ENCODE measurements at places on chromosomes 6 and 20. TPM values are rescaled to one million over a fixed set of nuclear protein-coding genes. Genes with fewer than 3 reads are reported as not detected.

DNA sequence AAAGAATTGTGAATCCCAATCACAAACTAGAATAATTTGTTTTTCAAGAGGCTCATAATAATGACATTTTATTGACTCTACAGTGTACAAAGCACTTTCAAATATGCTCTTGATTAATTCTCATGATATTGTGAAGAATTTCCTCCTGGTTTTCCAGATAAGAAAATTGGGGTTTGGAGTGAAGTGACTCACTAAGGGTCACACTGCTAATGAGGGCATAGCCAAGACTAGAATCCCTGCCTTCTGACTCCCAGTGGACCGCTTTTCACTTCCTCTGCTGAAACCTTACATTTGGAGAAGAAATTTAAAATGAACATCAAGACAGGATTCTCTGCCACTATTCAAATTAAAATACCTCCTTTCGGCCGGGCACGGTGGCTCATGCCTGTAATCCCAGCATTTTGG is 38.3 kb upstream of the LTV1 start:
- DNase-seq, result no peak

DNA sequence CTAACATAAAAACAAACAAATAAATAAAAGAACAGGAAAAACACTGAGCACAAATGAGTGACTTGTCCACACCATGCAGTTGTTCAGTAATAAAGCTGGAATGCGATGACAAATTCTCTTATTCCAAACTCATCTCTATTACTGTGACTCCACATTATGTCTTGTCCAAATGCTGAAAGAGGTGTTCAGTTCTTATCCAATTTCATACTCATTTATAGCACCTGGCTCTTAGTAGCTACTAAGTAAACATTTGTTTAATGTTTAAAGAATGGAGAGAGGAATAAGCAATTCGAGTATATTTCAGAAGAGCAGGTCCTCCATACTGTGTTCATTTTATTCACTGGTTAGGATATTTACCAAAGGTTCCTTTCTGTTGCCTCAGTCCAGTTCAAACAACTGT is 439.0 kb upstream of the JAG1 start:
- peak; percentile 3 for DNase-seq

- DNase-seq, result no peak
Measured at GRCh38 chr6:24927985-24928745, 7.6 kb downstream of the RIPOR2 start.

DNA sequence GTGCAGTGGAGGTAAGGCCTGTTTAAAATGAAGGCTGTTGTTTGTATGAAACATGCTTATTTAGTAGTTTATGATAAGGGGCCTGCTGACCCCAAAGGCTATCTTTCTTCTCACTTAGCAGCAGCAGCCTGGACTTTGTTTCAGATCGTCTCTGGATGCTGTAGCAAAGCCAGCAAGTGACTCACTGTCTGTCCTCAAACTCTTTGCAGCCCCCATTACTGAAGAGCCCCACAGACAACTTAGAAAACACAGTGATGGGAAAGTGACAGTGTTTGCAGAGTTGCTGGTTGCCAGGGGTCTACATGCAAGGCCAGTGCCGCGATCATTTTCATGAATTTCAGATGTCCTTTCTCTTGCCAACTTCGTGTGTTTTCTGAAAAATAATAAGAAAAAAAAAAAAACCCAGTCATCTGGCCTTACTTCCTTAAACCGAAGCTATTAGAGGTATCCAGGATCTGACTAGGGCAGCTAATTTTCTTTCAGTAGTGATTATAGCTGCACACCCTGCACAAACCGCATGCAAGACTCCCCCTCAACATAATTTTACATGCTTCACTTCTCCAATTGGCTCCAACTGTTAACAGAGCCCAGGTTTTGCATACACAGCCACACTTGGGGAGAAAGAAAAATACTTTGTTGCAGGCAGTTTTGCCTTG is 11.6 kb upstream of the F13A1 start:
- no peak for DNase-seq

DNA sequence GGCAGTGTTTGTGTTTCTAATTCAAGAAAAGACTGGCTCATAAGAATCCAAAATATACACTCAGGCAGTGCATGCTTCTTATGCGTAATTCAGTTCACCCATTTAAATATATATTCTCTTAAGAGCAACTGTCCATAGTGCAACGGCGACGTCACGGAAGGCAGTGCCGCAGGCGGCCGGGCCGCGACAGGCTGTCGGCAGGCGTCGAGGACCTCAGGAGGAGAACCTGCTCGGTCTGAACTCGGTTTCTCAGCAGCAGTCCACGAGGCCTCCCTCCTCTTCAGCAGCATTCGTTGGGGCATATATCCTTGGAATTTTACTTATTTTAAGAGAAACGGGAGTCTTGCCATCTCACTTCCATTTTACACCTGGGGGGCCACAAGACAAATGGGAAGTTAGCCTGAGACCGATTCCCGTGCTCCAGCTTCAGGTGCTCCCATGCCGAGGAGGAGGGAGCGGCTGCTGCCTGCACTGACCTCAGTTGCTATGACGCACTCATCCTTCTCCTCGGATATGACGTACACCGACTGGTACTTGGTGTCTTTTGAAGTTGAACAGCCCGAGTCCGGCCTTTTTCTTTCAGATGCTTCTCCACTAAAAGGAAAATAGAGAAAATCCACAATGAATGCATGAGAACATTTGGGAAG is 8.2 kb downstream of the DLL1 start:
- no peak for DNase-seq

GRCh38 chr6:130322673-130323268 is 43.0 kb upstream of the TMEM200A start:
- DNase-seq, result peak; percentile 72

Gene SPDEF
- 59.6 TPM for total RNA-seq

Gene CST4
- total RNA-seq, result not detected

DNA sequence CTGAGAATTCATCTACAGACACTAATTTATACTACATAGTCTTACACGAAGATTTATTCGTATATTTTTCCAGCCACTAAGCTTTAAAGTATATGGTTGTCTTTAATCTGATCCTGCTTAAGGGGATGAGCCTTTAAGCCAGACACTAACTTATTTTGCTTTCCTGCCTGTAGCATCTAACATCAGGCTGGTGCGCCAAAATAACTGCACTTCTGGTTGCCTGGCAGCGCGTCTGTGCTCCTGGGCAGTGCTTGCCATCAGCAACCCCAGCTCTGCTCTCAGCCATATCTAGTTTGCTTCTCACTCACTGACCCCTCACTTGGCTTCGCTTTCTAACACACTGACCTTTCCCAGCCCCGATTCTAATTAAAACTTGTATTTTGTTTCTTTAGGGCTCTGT is 21.8 kb downstream of the HMGCLL1 start:
- DNase-seq, result no peak

Gene ZSCAN23
- total RNA-seq, result 1.1 TPM

Gene NHLRC1
- 1.6 TPM for total RNA-seq

Gene SNRPB
- total RNA-seq, result 692 TPM

DNA sequence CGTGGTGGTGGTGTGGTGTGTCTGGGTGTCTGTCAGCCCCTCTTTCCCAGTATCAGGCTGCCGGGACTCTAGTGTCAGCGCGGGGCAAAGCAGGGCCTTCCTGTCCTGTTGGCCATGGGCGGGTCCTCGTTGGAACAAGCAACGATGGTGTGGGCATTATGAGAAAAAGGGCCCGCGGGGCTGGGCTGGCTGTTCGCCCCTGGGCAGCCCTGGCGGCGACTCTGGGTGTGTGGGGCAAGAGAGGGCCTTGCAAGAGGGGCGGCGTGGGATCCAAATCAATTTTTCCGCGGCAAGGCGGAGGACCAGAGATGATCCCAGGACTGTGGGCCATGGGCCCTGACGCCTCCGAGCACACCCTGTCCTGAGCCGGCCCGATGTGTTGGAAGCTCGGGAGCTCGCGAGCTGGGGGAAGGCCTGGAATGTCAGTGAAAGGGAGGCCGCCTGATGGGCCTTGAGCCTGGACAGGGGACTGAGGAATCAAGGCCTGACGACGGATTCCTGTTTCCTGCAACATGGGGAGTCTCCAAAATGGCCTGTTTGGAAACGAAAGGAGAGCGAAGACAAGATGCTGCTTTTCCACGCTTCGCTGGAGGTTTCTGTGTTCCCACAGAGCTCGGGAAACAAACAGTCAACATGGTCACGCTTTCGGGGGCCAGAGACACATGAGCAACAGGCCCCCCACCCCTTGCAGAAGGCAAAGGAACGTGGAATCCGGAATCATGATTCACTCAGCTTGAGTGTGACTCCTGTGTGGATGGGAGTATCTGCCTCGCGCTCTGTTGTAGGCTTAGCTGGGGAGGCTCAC is 364.7 kb upstream of the DEFB115 start:
- DNase-seq, result no peak

Gene STXBP5
- total RNA-seq, result 15.1 TPM

Gene BCAS4
- total RNA-seq, result 4.4 TPM

DNA sequence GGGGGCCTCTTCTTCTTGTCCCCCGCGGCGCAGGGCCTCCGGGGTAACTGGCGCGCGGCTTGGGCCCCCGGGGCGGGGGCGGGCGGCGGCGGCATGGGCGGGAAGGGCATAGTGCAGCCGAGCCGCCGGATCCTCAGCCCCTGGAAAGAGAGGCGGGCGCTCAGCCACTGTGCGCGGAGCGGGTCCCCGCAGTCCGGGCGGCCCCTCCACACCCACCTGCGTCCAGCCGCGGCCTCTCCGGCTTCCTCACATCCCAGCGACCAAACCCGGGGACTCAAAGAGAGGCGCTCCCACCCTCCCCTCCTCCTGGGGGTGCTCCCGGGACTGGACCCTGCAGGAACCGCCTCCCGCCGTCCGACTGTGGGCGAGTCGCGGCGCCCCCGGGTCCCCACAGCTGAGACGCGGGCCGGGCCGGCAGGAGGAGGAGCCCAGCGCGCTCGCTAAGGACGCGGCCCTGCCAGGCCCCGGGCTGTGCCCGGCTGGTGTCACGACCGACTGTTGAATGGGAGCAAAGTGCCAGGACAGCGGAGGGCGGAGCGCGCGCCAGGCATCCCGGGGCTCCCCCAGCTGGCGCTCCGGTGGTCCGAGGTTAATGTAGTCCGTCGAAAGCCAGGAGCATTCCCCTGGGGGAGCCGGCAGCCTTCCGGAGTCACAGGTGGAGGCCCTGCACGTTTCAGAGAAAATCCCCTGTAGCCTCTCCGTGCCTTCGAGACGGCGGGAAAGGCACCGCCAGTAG is at the start of gene PRR18:
PRR18 (minus strand) TSS at position 360 of the 736 bp plus-strand sequence; CDS start at position 110, 250 bp downstream.
- no peak for DNase-seq

GRCh38 chr6:142874676-142875075 is 70.3 kb downstream of the HIVEP2 start:
- DNase-seq, result peak; percentile 40

Gene TUBB2B
- total RNA-seq, result 2.5 TPM

DNA sequence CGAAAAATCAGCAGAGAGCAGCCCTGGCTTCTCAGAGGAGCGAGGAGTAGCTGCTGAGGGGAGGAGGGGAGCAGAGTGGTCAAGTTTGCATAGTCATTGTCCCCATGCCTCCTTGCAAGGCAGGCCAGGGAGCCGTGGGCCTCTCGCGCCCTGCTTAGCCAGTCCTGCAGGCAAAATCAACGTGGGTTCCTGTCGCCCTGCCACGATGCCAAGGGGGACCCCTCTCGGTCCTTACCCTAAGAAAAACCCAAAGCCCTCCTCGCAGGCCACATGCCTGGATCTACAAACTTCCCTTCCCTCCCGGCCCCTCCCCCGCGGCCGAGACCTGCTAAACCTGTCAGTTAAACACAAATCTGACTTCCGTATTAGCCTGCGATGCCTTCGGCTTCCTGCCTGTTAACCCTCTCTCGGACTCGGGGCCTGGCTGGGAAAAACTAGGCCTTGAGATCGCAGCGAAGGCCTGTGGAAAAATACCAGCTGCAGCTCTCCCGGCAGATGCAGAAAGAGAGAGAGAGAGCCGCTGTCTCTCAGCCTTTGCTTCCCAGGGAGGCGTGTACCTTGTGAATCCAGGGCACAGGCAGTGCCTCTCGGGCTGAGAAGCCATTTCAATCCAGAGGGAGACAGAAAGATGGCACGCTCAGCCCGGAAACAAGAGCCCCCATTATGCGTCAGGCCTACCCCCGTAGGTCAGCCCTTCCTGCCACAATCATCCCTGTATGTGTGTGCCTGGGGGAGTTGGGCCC is 968 bp upstream of the ZMYND8 start:
- peak; percentile 100 for DNase-seq

Gene FERMT1
- total RNA-seq, result 72.0 TPM

GRCh38 chr6:89267918-89268317 is 47.2 kb downstream of the GABRR2 start:
- DNase-seq, result no peak

DNA sequence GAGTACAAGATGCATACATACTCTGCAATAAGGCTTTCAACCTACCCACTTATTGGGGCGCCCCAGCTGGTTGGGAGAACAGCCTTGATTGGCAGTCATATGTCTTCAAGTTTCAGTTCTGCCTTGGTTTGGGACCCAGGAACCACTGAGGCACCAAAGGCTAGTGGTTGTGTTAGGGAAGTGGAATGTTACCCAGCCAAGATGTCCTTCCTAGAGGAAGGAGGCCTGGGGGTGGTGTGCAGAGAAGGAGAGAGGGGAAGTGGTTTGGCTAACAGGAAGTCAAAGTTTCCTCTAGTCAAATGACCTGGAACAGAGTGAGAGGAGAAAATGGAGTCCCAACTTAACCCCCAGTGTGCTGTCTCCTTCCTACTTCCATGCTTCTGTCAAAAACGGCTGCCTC is 59.4 kb downstream of the CD164 start:
- no peak for DNase-seq

GRCh38 chr6:169738204-169738975 is 13.0 kb downstream of the DYNLT2 start:
- no peak for DNase-seq

DNA sequence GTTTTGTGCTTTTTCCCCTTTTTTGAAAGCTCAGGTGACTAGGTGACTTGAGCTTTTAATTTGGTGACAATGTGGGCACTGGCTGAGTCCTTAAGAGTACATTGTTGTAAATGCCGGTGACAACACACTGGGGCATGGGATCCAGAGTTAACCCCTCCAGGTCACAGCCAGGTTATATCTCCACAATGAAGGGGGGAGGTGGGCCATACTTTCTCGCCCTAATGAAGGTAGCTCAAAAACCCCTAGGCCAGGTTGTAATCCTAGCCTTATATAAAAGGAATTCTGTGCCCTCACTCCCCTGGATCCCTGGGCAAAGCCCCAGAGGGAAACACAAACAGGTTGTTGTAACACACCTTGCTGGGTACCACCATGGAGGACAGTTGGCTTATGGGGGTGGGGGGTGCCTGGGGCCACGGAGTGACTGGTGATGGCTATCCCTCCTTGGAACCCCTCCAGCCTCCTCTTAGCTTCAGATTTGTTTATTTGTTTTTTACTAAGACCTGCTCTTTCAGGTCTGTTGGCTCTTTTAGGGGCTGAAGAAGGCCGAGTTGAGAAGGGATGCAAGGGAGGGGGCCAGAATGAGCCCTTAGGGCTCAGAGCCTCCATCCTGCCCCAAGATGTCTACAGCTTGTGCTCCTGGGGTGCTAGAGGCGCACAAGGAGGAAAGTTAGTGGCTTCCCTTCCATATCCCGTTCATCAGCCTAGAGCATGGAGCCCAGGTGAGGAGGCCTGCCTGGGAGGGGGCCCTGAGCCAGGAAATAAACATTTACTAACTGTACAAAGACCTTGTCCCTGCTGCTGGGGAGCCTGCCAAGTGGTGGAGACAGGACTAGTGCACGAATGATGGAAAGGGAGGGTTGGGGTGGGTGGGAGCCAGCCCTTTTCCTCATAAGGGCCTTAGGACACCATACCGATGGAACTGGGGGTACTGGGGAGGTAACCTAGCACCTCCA is 2.2 kb upstream of the VEGFA start:
- DNase-seq, result no peak

Gene BPIFB4
- total RNA-seq, result not detected

GRCh38 chr20:17896771-17897369 is 71.7 kb downstream of the SNX5 start:
- no peak for DNase-seq

GRCh38 chr6:40986921-40987819 is 51.9 kb downstream of the UNC5CL start:
- no peak for DNase-seq

- DNase-seq, result no peak
Measured at GRCh38 chr6:1382883-1383728, 6.3 kb upstream of the FOXF2 start.

Gene SAPCD1
- total RNA-seq, result 11.6 TPM

All from HT-29 (cell line).